ENCODE measurements at places on chromosomes 12 and 14.

GRCh38 chr12:120264904-120265472 lies 542 bp downstream of the PXN start:
- DNase-seq = no peak

DNA sequence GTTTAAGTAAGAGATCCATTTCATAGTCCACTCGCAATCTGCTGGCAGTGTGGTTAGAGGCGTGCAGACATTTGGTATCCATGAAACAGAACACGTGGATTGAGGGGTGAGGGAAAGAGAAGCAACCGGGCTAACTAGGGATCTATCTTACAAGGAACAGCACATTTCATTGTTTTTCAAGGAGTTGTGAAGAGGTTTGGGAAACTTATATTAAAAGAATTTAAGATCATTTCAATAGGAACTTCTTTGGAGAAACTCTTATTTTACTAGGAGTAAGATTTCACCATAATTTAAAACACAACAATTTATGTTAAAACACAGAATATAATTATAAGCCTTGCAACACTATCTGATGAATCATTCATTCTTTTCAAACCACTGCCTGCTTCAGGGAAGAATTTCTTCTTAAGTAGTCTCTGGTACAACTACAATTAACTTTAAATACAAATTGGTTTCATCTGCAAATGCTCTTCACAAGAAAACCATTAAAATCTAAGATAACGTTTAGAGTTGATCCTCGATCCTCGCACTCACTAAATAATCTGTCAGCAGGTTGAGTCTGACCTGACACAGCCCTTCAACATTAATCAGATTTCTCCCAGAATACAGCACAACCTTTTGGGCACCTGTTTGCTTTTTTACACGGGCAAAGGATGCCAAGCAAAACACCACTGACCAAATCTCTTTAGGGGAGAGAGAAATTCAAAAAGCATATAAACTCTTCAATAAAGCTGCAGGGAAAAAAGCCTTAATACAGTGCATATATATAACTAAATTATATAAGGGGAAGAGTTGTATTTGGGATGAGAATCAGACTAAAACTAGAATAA lies 27.3 kb downstream of the PPTC7 start:
- no peak for DNase-seq

DNA sequence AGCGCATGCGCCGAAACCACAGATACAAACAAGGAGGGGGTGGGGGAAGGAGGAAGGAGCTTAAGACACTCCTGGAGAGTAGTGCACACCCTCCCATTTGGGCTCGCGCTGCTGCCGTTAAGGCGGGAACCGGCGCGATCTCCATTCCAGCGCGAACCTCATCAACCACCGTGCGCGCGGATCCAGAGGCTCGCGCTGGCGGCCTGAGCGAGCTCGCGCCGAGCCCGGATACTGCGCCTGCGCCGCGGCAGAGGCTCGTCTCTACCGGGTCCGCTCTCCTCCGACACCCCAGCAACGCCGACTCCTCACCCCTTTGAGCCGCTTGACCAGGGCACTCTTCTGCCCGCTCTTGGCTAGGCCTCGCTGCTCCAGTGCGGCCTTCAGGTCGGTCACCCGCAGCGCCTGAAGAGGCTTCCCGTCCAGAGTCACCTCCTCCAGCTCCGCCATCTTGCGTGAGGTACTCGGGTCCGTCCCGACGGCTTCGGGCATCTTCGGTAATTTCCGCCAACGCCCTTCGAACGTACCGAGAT lies at the start of gene ACIN1:
Gene ACIN1 (minus strand): TSS at position 471 of the 530 bp plus-strand sequence. CDS start 24 bp downstream, at position 447.
- DNase-seq = peak; percentile 60

DNA sequence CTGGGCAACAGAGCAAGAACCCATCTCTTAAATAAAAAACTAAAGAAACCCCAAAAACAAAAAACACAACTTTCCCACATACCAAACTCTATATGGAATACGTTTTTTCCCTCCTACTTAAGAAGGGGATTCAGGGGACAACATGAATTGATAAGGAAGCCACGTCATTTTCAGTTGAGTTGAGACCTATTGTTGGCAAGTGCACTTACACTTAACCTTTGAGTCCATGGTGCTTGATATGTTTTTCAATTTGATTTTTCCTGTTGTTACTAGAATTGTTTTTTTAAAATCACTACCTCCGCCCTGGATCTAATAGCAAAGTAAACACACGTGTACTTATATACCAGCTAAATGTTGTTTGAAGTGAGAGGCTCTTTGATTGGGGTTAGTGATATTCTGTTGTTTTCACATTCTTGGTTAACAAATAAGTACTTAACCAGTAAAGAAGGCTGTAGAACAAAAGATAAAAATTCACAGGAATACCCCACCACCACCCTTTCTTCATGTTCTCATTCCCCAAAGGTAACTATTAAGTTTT lies 2.0 kb downstream of the FAM177A1 start:
- DNase-seq = no peak

DNA sequence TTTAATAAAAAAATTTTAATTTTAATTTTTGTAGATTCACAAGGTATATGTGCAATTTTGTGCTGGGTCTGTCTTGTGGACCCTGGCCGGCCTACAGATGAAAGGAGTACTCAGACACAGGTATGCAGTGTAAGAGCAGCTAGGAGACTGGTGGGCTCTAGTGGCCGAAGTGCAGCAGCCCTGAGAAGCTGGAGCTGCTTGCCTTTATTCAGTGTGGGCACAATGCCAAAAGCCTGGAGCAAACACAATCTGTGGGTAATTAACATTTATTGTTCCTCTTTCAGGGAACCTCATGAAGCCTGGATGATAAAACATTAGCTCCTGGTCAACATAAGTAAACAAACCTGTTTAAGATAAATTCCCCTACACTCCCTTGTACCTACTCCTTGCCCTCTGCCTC lies 135.7 kb upstream of the SEL1L start:
- DNase-seq = no peak

GRCh38 chr12:23169696-23170013 lies 544.7 kb downstream of the ETNK1 start:
- DNase-seq = no peak

DNA sequence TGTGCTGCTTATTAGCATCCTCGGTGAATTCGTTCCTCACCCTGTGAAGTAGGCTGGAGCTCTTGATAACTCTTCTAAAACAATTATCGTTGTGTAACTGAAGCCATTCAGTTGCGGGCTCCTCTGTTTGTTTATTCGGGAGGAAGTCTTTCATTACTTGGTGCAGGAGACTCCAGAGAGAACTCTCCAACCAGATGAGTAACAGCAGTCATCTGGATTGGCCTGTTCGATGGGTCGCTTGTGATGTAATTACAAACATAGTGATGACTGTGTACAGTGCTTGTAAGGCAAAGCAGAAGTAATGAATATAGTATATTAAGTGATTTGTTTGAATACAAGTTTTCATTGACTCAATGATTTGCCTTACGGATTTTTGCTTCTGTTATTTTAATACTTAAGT lies 10.9 kb downstream of the ATP6V0A2 start:
- no peak for DNase-seq

GRCh38 chr14:90198541-90199060 lies 57.8 kb upstream of the PSMC1 start:
- DNase-seq = no peak

GRCh38 chr14:96698960-96699539 lies 98.1 kb upstream of the VRK1 start:
- peak; percentile 2 for DNase-seq

Measured in activated CD4-positive, alpha-beta T cell treated with anti-CD3 and anti-CD28 coated beads for 24 hours (primary cell).